ENCODE measurements at places on chromosomes 5 and 9. TPM values are rescaled to one million over a fixed set of nuclear protein-coding genes. Genes with fewer than 3 reads are reported as not detected.

OLFM1 gene
- total RNA-seq = 0.43 TPM

MYMK gene
- not detected for total RNA-seq

RXRA gene
- 17.2 TPM for total RNA-seq

UGT3A1 gene
- total RNA-seq = not detected

FSTL4 gene
- total RNA-seq = not detected

TMEM252 gene
- not detected for total RNA-seq

All from thoracic aorta endothelial cell (primary cell).